ENCODE measurements at places on chromosomes 6 and 20.

- no peak for DNase-seq
Observed at GRCh38 chr20:5221061-5221430, 94.2 kb downstream of the CDS2 start.

DNA sequence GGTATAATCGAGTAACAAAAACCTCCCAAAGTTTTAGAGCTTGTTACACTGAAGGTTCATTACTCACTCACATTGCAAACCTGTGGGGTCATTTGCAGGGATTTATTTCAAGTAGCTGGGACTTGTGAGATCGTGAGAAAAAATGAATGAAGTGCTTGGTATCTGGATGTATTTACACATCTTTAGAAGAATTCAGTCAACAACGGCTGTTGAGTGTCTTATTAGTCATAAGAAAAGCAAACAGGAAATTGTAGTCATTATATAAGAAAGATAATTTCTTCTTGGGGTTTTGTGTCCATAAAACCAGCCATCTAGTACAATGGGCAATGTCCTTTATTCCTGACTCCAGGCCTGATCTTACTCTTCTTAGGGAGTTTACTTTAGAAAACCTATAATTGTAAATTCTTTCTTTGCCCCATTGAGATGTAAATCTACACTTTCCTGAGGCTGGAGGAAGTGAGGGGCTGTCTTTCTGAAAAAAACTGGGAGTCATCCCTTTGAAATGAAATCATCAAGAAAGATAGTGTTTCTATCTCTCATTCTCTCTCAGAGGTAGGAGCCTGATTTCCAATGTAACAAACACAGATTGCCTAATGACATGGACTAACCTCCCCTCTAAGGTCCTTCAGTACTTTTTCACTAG lies 202.5 kb upstream of the ASCC3 start:
- no peak for DNase-seq

- no peak for DNase-seq
Observed at GRCh38 chr20:38181207-38181801, 16.2 kb upstream of the TGM2 start.

- no peak for DNase-seq
Observed at GRCh38 chr20:35224536-35224935, 2.0 kb upstream of the MMP24 start.

DNA sequence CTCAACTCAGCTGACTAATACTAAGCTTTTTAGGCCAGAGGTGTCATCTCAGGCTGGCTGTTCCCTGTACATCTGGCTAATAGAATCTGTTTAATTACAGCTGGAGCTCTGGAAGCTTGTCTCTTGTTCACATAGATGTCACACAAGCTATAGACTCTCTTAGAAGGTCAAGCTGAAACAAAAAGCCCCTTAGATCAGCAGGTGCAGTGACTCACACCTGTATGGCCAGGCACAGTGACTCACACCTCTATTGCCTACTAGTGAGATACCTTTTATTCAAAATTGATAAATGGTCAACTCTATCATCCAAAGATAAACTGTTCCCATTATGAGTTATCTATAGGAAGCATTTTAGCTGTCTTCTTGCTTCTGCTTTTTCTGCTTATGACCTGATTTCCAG lies 29.9 kb upstream of the MTHFD1L start:
- no peak for DNase-seq

GRCh38 chr6:39758905-39759605 lies 33.1 kb upstream of the DAAM2 start:
- DNase-seq: no peak

DNA sequence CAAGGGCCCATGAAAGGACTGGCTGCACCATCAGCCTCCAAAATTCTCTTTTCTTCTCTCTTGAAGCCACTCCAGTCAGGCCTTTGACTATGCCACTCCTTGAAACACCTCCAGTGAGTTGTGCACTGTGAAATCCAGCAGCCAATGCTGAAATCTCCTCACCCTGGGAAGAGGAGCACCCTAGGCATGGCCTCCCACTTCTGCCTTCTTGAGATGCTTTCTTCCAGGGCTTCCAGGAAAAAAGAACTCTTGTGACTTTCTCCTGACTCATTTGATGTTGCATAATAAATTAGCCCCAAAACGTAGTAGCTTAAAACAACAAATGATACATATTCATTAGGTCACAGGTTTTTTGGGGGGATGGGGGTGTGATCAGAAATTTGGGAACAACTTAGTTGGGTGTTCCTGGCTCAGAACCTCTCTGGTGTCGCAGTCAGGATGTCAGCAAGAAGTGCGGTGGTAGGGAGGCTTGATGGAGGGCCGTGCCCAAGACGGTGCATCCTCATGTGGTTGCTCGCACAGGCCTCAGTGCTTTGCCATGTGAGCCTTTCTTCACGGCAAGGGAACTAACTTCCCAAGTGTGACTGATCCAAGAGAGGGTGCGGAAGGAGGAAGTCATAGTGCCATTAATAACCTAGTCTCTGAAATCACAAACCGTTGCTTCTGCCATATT lies 12.1 kb downstream of the NCR2 start:
- no peak for DNase-seq

DNA sequence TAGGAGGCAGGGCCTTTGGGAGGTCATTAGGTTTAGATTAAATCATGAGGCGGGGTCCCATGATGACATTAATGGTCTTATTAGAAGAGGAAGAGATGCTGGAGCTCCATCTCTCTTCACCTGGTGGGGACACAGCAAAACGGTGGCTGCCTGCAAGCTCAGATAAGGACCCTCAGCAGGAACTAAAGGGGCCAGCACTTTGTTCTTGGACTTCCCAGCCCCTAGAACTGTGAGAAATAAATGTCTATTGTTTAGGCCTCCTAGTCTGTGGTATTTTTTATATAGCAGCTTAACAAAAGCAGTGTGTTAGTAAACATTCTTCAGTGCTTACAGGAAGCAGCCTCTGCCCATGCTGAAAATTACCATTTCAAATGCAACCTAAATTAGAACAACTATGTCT lies 157.6 kb downstream of the FOXA2 start:
- DNase-seq: no peak

GRCh38 chr20:33261465-33261864 lies 21.5 kb upstream of the BPIFB1 start:
- no peak for DNase-seq

DNA sequence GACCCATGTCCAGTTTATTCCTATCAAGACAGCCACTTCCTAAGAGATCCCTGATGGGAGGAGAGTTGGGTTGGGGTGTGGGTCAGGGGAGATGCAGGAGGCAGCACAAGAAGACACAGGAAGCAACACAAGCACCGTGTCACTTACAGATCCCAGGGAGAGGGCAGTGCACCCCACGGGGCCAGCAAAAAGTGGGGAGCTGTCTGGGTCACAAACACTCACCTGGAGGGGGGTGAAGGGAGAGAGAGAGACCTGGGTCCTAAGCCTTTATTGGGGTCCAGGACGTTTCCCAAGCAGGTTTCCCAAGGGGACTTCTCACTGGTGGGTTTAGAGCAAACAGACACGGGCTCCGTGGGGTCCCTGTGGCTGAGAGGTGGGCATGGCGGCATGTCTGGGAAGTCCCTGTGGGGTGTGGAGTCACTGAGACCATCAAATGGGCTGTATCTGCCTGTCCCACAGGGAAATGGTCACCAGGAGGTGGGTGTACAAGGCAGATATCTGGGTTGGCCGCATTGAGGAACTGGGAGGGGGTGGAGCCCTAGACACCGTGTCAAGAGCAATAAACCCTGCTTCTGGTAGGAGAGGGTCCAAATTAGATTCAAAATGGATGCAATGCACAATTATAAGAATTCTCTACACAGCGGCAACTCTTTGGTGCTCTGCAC lies 1.6 kb upstream of the CD93 start:
- DNase-seq: no peak

DNA sequence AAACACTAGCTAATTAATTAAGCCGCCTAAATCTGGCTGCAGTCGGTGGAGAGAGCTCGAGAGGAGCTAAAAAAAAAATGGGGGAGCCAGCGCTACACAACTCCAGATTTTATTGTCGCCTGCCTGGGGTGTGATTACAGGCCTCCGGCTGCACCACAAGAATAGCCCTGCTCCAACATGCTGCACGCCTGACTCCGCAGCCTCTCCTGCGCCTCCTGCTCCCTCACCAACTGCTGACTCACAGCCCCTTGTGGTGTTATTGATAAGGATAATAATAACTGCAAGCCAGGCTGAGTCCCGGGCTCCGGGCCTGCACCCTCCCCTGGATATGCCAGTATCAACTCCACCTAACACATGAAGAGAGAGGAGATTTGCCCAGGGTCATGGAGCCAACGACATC lies 16.8 kb downstream of the SIRPA start:
- no peak for DNase-seq

DNA sequence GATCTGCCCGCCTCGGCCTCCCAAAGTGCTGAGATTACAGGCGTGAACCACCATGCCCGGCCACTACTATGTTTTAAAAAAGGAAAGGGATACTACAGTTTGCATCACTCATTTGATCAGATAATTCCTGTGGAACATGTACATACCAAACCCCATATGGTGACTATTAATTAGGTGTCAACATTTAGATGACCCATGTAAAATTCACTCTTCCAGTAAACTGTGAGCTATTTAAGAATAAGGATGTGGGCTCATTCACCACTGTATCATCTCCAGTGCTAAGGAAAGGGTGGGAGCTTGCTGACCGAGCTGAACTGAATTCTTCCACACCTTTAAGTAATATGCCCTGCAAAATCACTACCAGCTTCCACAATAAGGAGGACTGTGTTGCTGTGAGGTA lies 127.5 kb downstream of the BTBD9 start:
- no peak for DNase-seq

GRCh38 chr6:138671351-138671750 lies 102.2 kb upstream of the CCDC28A start:
- DNase-seq: no peak

DNA sequence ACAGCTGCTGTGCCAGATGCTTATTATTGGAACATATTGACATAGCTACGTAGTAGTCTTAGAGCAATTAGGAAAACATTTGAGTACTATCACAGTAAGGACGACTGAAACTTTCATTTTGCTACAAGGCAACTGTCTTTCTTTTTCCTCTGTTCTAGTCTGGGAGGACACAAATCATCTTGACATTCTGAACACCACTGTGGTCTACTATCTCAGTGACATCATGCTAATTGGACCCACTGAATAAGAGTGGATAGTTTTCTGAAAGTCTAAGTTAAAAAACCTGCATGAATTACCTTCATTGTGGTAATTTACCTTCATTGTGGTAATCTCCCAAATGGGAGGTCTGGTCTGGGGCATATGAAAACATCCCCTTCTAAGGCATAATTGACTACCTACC lies 163.3 kb upstream of the MOCS1 start:
- DNase-seq: no peak

DNA sequence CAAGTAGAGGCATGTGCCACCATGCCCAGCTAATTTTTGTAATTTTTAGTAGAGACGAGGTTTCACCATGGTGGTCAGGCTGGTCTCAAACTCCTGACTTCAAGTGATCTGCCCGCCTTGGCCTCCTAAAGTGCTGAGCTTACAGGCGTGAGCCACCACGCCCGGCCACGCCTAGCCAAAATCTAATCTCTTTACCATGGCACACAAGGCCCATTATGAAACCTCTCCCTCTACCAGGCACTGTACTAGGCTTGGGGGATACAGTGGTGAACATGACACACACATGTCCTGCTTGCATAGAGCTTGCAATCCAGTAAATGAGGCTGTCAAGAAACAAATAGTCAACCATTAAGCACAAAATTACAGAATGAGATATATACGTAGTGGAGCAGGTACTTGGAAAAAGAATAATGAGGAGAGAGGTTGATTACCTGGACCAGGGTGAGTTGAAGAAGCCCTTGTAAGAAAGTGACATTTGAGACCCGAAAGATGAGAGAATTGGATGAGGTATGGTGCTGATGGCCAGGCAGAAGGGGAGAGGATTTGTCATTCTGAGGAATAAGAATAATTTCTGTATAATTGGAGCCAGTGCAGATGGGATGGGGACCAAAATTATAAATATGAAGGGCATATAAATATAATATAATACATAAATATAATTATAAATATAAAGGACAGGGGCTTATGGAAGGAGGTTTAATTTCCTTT lies 1.2 kb upstream of the CTNNBL1 start:
- no peak for DNase-seq

GRCh38 chr6:11203306-11204004 lies 29.0 kb downstream of the NEDD9 start:
- no peak for DNase-seq

GRCh38 chr6:167255918-167256553 lies 35.1 kb upstream of the UNC93A start:
- DNase-seq: no peak

GRCh38 chr20:23710771-23711170 lies 21.9 kb upstream of the CST4 start:
- no peak for DNase-seq

GRCh38 chr6:83696674-83697073 lies 12.2 kb downstream of the SNAP91 start:
- DNase-seq: no peak

- DNase-seq: no peak
Observed at GRCh38 chr6:69294407-69294806, 502.4 kb downstream of the LMBRD1 start.

- no peak for DNase-seq
Observed at GRCh38 chr6:157207521-157208076, 115.7 kb downstream of the TMEM242 start.

DNA sequence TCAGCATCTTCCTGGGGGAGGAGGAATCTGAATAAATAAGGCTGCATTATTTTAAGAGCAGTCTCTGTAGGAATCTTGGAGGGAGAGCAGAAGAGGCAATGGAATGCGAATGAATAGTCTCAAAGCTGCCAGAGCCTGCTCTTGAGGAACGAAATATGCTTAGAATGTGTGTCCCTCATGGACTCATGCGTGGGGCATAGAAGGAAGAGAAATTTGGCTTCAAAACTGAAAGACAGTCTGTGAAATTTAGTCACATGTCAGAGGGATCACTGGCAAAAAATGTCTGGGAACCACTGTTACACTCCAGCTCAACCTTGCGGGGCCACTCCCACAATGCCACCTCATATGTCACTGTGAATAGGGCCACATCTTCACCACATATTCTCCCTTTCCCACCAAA lies 95.5 kb downstream of the GJA10 start:
- no peak for DNase-seq

DNA sequence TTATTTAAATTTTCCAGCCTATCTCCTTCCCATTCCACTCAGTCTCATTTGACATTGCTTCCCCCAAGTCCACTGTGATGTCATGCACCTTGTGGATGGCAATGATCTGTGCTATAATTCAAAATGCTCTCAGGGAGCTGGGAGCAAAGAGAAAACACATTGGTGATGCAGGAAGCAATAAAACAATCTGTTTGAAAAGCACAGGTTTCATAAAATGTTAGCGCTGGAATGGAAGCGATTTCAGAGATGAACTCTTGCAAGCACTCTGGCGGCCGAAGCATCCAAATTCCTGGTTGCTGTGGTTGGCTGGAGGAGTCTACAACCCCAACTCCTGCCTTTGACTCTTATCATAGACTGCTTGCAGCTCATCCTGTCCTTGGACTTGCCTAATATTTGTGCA lies 167.0 kb downstream of the GMPR start:
- DNase-seq: no peak

- no peak for DNase-seq
Observed at GRCh38 chr6:133817460-133818047, 71.4 kb upstream of the TCF21 start.

GRCh38 chr20:7305976-7306375 lies 538.5 kb downstream of the BMP2 start:
- DNase-seq: no peak

- DNase-seq: no peak
Observed at GRCh38 chr6:28903686-28904085, 20.1 kb downstream of the TRIM27 start.

GRCh38 chr20:2298701-2299100 lies 2.9 kb downstream of the TGM3 start:
- DNase-seq: no peak

All from NCI-H2107 (cell line).